Activated naive CD8-positive, alpha-beta T cell treated with anti-CD3 and anti-CD28 coated beads, Interleukin-2, amount 10 ng/mL, durations not matched to agents 7 days and 5 days (primary cell): ENCODE measurements at places on chromosomes 6 and 20. TPM values are rescaled to one million over a fixed set of nuclear protein-coding genes. Genes with fewer than 3 reads are reported as not detected.

The OOEP gene
- total RNA-seq = 1.1 TPM

The SAMD5 gene
- total RNA-seq = not detected

The CTAGE9 gene
- total RNA-seq = not detected

The NOX3 gene
- not detected for total RNA-seq

The SLPI gene
- total RNA-seq = not detected

The ADGRG6 gene
- 1.2 TPM for total RNA-seq

The BPIFB2 gene
- not detected for total RNA-seq

The RGS17 gene
- not detected for total RNA-seq

The GJA10 gene
- not detected for total RNA-seq

The GTPBP2 gene
- 115 TPM for total RNA-seq

The CST5 gene
- not detected for total RNA-seq

The IL17A gene
- total RNA-seq = not detected

The ME1 gene
- 0.88 TPM for total RNA-seq

The SNX9 gene
- 15.2 TPM for total RNA-seq

The LY6G6F gene
- total RNA-seq = not detected

The TRIM38 gene
- 29.1 TPM for total RNA-seq

The GPX5 gene
- total RNA-seq = not detected

The TRIM31 gene
- total RNA-seq = not detected

DNA sequence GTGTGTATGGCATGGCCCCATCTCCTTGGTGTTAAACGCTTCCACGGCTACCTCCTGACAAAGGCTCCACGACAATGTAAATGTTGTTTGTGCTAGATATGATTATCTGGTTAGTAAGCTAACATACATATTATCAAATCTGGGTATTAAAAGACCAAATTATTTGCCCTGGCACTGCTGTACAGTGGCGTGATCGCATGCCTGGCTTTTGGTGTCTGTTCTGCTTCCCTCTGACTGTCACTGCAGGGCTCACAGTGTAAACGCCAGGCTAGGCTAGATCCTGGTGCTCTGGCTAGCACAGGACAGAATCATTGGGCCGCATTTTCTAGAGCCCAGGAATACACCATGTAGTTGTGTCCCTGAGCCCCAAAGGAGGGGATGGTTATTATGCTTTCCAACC, 38.7 kb downstream of the CD164 start:
- no peaks in the 10 kb centered on the region for H3K27me3 ChIP-seq
- peaks cover 2% of the 10 kb centered on the region for H3K36me3 ChIP-seq
- H3K27ac ChIP-seq = no peak overlapping the region
- no peak for DNase-seq

- H3K4me1 ChIP-seq = peaks cover 12% of the 10 kb centered on the region
- no peak overlapping the region for H3K27ac ChIP-seq
- DNase-seq = no peak
- H3K27me3 ChIP-seq = peaks cover 3% of the 10 kb centered on the region
- no peak overlapping the region for H3K4me3 ChIP-seq
These were observed 53.6 kb downstream of the MAP3K5 start for GRCh38 chr6:136738692-136739057.

- H3K4me3 ChIP-seq = no peak overlapping the region
- H3K27me3 ChIP-seq = peaks cover 56% of the 10 kb centered on the region
- H3K36me3 ChIP-seq = no peaks in the 10 kb centered on the region
- no peak for DNase-seq
- H3K4me1 ChIP-seq = no peaks in the 10 kb centered on the region
These were observed 9.2 kb upstream of the DSP start for GRCh38 chr6:7532232-7532631.

- H3K27me3 ChIP-seq = no peaks in the 10 kb centered on the region
- no peak overlapping the region for H3K27ac ChIP-seq
- no peaks in the 10 kb centered on the region for H3K36me3 ChIP-seq
- H3K4me1 ChIP-seq = no peaks in the 10 kb centered on the region
- no peak for DNase-seq
These were observed 493.7 kb downstream of the BTBD3 start for GRCh38 chr20:12411246-12411940.

- no peak overlapping the region for H3K4me3 ChIP-seq
- no peaks in the 10 kb centered on the region for H3K36me3 ChIP-seq
- H3K4me1 ChIP-seq = no peaks in the 10 kb centered on the region
- no peak for DNase-seq
These were observed 373.7 kb downstream of the HACE1 start for GRCh38 chr6:104486035-104486434.

DNA sequence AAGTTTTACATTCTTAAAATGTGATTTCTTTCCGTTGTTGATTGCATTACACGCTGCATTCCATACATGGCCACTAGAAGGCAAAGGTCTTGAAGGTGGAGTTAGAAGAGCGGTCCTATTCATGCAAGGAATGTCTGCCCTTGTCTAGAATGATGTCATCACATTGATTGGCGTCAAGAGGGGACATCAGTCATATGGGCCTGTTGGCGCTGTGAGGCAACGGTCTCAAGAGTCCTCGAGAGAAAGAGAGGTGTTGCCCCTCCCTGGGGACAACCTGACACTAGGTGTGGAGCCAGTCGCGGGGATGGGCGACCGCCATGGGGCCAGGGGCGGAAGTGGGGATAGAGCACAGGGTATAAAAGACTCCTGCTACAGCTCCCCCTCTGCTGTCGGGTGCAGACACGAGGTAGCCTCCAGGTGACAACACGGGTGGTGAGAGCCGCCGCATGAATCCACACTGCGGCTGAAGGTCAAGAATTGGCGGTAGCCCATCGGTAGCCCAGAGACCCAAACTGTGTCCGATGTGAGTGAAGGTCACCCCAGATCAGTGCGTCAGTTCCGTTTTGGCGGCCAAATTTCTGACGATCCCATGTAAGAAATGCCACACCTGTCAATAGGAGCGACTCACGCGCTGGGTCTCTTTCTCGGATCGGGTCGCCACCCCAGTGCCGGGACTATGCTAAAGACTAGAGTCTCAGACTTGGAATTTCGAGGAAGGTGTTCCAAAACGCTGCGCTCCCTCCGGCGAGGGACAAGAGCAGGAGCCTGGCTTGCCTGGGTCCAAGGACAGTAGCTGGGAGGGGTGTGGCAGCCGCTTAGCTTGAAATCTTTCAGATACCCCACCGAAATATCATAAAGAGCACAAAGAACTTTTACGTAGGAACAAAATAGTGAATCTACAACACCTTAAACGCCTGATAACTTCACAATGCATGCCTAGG, 93.2 kb upstream of the ZNF184 start:
- H3K4me1 ChIP-seq = peaks cover 4% of the 10 kb centered on the region
- DNase-seq = no peak
- no peaks in the 10 kb centered on the region for H3K36me3 ChIP-seq
- peaks cover 71% of the 10 kb centered on the region for H3K27me3 ChIP-seq

DNA sequence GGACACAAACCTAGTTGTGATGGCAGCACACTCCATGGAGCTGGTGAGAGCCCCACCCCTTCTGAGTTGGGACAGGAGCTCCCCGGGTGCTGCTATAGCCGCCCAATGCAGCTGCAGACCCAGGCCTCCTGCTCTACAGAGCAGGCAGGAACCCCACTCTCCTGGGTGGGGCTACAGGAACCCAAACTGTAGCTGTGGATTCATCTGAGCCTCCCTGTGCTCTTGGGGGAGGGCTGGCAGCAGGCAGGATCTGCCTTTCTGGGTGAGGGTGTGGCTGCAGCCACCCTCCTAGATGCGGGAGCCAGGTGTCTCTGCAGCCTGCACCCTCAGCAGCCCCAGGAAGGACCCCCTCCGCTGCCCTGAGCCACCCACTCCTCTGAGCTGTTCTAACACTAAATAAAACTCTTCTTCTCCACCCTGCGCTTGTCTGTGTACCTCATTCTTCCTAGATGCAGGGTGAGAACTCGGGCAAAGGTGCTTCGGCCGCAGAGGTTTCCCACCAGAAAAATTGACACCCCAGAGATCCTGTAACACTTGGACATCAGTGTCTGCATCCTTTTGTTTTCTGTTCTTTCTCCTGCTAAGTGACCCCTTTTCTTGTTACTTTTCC, 55.2 kb upstream of the KIF13A start:
- peaks cover 15% of the 10 kb centered on the region for H3K27me3 ChIP-seq
- no peak overlapping the region for H3K4me3 ChIP-seq
- H3K4me1 ChIP-seq = no peaks in the 10 kb centered on the region

GRCh38 chr6:15690510-15690909, 27.7 kb upstream of the DTNBP1 start:
- H3K4me3 ChIP-seq = no peak overlapping the region
- DNase-seq = no peak
- H3K27me3 ChIP-seq = peaks cover 2% of the 10 kb centered on the region
- H3K36me3 ChIP-seq = no peaks in the 10 kb centered on the region
- H3K27ac ChIP-seq = no peak overlapping the region
- peaks cover 8% of the 10 kb centered on the region for H3K4me1 ChIP-seq

DNA sequence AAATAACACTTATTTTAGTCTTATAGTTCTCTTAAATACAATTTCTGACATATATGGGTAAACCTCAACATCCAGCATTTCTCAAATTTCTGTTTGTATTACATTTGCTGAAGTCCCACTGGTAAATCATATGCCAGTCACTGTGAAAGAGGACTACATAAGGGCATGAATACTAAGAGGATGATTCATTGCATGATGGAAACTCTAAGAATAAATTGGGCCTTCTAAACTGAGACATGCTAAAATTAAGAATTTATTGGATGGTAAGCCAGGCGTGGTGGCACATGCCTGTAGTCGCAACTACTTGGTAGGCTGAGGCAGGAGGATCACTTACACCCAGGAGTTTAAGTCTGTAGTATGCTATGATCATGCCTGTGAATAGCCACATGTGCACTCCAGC, 12.1 kb downstream of the DEFB123 start:
- no peaks in the 10 kb centered on the region for H3K36me3 ChIP-seq
- H3K27ac ChIP-seq = no peak overlapping the region
- no peak for DNase-seq
- H3K27me3 ChIP-seq = peaks cover 9% of the 10 kb centered on the region

- no peak for DNase-seq
- no peaks in the 10 kb centered on the region for H3K4me1 ChIP-seq
- H3K4me3 ChIP-seq = no peak overlapping the region
- H3K27me3 ChIP-seq = no peaks in the 10 kb centered on the region
- no peak overlapping the region for H3K27ac ChIP-seq
These were observed 9.9 kb upstream of the KIF25 start for GRCh38 chr6:167987396-167988153.

DNA sequence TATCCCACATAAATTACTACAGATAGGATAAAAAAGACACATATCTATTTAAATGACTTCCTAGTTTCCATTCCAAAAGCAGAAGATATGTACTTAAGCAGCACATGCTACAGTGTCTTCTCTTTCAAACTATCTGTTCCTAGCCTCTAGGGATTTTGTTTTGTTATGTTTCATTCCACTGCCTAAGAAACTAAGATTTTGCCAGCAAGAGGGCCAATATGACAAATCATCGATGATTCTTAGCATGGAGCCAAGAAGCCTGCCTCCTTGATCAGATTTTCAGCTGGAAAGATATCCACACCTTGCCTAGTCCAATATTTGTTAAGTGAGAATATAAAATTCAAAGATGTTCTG, 7.0 kb downstream of the SNX5 start:
- H3K27me3 ChIP-seq = no peaks in the 10 kb centered on the region
- peaks cover 28% of the 10 kb centered on the region for H3K36me3 ChIP-seq
- peak overlapping the region; percentile 0 for H3K4me3 ChIP-seq

- peaks cover 29% of the 10 kb centered on the region for H3K36me3 ChIP-seq
- H3K4me3 ChIP-seq = peak overlapping the region; percentile 80
- peak; percentile 68 for DNase-seq
- no peaks in the 10 kb centered on the region for H3K27me3 ChIP-seq
- H3K4me1 ChIP-seq = peaks cover 61% of the 10 kb centered on the region
- H3K27ac ChIP-seq = peak overlapping the region; percentile 98
These were observed 28.2 kb upstream of the TAF8 start for GRCh38 chr6:42021847-42022754.

DNA sequence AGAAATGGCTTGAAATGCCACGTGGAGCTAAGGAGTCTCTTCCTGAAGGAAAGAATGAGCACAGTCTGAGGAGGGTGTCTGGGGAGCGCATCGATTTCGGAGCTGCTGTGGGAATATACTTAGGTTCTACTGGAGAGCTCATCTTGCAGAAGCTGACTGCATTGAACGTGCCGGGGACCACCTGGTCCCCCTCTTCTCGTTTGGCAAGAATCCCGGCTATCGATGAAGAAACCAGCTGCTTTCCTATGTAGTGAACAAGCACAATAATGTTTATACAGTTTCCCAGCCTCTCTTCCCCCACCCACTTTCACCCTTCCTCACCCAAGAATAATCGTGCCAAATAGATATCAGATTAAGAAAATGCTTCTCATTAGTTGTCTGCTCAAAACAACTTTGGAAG, 242.5 kb downstream of the PACRG start:
- DNase-seq = no peak
- no peaks in the 10 kb centered on the region for H3K36me3 ChIP-seq
- H3K4me3 ChIP-seq = no peak overlapping the region
- no peak overlapping the region for H3K27ac ChIP-seq
- no peaks in the 10 kb centered on the region for H3K27me3 ChIP-seq
- H3K4me1 ChIP-seq = no peaks in the 10 kb centered on the region

- no peak overlapping the region for H3K27ac ChIP-seq
- peak; percentile 66 for DNase-seq
- H3K36me3 ChIP-seq = no peaks in the 10 kb centered on the region
These were observed 78.0 kb downstream of the DLGAP4 start for GRCh38 chr20:36384022-36384619.

- H3K27me3 ChIP-seq = no peaks in the 10 kb centered on the region
- H3K4me1 ChIP-seq = no peaks in the 10 kb centered on the region
- no peak overlapping the region for H3K27ac ChIP-seq
- no peak overlapping the region for H3K4me3 ChIP-seq
These were observed 616.7 kb downstream of the FRK start for GRCh38 chr6:115443825-115444478.

DNA sequence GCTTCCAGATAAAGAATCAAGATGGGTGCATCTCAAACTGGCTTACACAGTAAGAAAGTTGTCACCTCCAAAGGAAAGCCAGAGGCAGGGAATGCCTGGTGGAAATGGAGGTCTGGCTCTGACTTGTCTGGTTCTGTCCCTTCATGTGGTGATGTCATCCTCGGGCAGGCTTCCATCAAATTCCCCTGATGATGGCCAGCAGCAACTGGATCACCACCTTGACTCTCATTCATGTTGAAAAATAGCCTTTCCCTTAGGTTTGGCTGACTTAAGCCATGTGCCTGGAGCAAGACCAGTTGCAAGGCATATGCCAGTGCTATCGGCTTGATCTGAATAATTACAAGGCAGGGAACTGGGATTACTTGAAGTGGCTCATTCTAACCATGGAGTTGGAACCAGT, 28.8 kb downstream of the IMPG1 start:
- no peak overlapping the region for H3K4me3 ChIP-seq
- no peaks in the 10 kb centered on the region for H3K27me3 ChIP-seq
- DNase-seq = no peak

- H3K27ac ChIP-seq = no peak overlapping the region
- H3K4me3 ChIP-seq = no peak overlapping the region
- H3K4me1 ChIP-seq = no peaks in the 10 kb centered on the region
- no peaks in the 10 kb centered on the region for H3K36me3 ChIP-seq
- no peak for DNase-seq
- peaks cover 2% of the 10 kb centered on the region for H3K27me3 ChIP-seq
These were observed 95.6 kb downstream of the LAMP5 start for GRCh38 chr20:9609887-9610502.

- H3K27me3 ChIP-seq = peaks cover 34% of the 10 kb centered on the region
- peak; percentile 74 for DNase-seq
- peak overlapping the region; percentile 50 for H3K27ac ChIP-seq
- H3K36me3 ChIP-seq = peaks cover 3% of the 10 kb centered on the region
These were observed 5.4 kb upstream of the TUBB2A start for GRCh38 chr6:3162565-3163247.

- no peak overlapping the region for H3K27ac ChIP-seq
- peaks cover 41% of the 10 kb centered on the region for H3K27me3 ChIP-seq
- H3K4me3 ChIP-seq = peak overlapping the region; percentile 16
- H3K36me3 ChIP-seq = no peaks in the 10 kb centered on the region
These were observed 56.6 kb upstream of the RREB1 start for GRCh38 chr6:7050872-7051779.

- DNase-seq = no peak
- no peak overlapping the region for H3K4me3 ChIP-seq
- peak overlapping the region; percentile 97 for H3K27ac ChIP-seq
- peaks cover 31% of the 10 kb centered on the region for H3K36me3 ChIP-seq
- H3K27me3 ChIP-seq = no peaks in the 10 kb centered on the region
These were observed 36.1 kb downstream of the FASTKD5 start for GRCh38 chr20:3123542-3123941.
